ENCODE measurements at places on chromosomes 1 and 21.
A peak's percentile ranks its signal among the peaks of the same experiment; 100 is the strongest.

DNA sequence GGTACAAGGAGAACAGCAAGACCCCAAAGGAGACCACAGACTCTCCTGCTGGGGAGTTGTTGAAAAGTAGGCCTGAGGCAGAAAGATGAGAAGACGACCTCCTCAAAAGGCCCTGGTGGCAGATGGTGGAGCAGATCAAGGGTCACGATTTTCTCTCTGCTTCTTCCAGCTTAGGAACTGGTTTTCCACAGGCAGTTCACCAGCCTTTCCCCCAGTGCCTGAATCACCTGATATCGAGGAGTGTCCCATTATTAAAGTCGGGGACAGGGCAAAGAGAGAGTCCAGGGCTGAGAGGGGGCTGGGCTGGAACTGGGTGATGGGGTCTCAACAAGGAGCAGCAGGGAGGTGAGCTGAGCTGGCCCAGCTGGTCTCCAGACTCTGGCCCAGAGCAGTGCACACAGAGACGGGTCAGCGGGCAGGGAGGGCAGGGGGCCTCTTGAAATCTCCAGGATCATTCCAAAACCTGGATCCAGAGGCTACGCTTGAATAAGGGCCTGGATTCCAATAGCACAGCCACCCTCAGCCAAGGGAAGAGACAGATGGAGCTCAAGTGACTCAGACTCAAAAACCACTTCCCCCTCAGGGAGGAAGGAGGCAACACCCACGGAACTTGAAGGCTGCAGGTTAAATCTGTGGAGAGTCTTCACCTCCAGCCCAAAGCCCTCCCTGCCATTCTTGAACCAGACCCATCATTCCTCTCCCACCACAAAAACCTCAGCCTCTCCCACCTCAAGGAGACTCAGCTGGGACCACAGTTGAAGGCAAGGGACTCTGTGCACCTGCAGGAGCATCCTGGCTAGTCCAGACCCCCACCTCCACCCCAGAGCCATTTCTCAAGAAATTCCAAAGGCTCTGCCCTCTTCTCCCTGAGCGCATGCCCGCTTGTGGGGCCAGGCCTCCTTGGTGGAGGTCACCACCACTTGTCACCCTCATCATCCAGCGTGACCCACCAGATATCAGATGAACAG, at the start of gene S100A5:
S100A5 (minus strand) TSS at position 541 of the 968 bp plus-strand sequence. CDS start 743 bp downstream, outside the sequence.
- DNase-seq: peak; percentile 52

GRCh38 chr1:76625886-76626678, 241.2 kb upstream of the ST6GALNAC5 start:
- no peak for DNase-seq

- DNase-seq: no peak
These were observed 9.7 kb downstream of the DESI2 start for GRCh38 chr1:244662599-244662998.

DNA sequence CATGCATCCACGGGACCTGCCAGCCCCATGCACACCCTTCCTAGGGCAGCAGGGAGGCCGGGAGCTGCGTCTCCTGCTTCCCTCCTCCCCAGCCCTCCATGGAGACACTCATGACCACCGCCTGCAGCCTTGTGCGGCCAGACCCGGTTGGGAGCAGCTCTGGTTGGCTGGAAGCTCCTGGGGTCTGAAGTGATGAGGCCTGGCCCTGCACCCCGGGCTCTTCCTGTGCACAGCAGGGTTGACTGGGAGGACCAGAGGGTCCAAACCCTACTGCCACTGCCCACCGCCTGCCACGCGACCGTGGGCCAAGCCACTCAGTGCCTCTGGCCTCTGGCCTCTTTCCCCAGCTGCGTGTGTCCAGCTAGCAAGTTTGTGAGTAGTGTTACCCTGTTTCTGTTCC, 111.1 kb upstream of the COL6A1 start:
- DNase-seq: no peak

GRCh38 chr1:168640836-168641235, 64.4 kb downstream of the XCL1 start:
- no peak for DNase-seq

GRCh38 chr1:185224132-185224531, 67.2 kb downstream of the SWT1 start:
- DNase-seq: no peak

DNA sequence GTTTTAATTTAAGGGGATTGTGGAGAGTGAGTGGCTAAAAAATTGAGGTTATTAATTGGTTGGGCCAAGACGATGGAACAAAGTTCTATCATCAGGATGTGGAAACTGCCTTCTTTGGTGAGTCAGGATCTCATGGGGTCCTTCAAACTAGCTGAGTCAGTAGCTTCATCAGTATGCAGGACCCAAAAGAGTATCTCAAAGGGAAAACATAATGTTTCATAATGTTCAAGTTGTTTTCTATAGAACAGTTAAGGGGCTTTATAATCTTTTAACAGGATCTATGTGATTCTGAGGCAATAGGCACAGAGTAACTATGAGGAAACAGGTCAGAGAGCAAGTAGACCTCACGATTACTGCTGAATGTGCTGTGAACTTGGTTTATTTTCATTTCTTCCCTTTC, 3.2 kb upstream of the OLFML2B start:
- no peak for DNase-seq

DNA sequence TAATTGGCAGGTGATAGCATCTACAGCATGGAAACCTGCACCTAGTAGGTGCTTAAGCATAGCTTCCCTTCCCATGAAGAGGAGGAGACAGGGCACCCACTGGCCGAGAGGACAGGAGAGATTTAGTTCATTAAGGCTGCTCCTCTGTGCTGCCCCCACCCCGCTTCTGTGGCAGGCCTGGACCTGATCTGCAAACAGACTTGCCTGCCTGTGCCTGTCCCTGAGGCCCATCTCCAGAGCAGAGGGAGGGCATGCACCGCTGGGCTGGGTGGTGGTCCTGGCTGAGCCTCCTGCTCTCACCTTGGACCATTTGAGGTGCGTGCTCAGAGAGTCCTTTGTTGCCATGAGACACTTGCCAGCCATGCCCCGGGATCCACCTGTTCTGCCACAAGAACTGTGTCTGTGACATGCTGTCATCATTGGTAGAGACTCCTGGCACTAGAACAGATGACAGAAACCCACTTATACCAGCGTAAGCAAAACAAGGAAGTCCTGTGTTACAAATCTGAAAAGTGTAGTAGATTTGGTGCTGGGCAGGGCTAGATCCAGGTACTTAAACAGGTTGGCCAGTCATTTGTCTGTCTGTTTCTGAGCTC, 55.6 kb downstream of the PTPRF start:
- DNase-seq: no peak

DNA sequence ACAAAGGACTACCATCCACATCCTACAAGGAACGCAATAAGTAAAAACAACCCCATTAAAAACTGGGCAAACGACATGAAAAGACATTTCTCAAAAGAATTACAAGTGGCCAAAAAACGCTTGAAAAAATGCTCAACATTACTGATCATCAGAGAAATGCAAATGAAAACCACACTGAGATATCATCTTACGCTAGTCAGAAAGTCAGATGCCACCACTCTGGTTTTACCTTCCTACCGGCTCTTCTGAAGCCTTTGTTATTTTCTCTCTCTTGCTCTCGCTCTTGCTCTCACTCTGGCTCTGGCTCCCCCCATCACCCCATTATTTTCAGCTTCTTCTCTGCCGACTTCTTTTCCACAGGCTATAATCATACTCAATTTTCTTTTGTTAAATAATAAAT, 38.8 kb downstream of the VPS45 start:
- DNase-seq: peak; percentile 13

- no peak for DNase-seq
These were observed 13.4 kb upstream of the HMCN1 start for GRCh38 chr1:185720633-185721272.

DNA sequence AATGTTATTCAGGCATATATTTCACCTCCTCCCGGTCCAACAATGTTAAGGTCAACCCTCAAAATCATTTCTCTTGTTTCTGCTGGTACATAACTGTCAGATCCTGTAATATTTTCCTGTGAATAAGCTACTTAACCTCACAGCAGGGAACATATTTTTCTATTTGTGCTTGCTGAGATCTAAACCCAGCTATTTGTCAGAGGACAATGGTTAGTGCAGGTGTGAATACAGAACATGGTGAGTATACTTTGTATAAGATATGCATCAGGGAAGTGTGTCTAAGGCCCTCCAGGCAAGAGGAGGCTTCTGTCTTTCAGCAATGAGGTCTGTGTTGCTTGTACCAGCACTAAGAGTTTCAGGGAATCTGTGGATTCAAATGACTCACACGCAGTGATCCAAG, 970.6 kb downstream of the NCAM2 start:
- no peak for DNase-seq

DNA sequence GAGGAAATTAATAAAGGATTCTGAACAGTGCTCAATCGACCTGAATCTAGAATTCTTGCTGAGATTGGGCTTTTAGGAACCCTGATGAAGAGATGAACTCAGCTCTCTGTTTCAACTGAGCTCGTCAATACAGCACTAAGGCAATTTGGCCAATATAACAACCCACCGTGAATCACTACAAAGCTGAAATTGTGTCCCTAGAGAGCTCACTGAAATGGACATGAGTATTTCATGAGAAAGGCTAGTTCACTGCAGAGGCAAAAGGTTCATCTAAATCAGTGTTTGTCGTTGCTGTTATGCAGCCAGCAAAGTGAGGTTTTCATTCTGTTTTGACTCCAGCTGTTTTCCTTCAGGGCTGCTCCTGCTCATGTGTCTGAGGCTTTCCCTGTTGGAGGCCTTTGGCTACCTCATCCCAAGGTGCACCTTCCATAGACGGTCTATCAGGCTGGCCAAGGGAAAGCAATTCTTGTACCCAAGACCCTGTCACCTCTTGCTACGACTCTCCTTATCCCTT, 83.5 kb downstream of the URB2 start:
- DNase-seq: no peak

GRCh38 chr1:228161866-228162265, 3.7 kb upstream of the IBA57 start:
- no peak for DNase-seq

DNA sequence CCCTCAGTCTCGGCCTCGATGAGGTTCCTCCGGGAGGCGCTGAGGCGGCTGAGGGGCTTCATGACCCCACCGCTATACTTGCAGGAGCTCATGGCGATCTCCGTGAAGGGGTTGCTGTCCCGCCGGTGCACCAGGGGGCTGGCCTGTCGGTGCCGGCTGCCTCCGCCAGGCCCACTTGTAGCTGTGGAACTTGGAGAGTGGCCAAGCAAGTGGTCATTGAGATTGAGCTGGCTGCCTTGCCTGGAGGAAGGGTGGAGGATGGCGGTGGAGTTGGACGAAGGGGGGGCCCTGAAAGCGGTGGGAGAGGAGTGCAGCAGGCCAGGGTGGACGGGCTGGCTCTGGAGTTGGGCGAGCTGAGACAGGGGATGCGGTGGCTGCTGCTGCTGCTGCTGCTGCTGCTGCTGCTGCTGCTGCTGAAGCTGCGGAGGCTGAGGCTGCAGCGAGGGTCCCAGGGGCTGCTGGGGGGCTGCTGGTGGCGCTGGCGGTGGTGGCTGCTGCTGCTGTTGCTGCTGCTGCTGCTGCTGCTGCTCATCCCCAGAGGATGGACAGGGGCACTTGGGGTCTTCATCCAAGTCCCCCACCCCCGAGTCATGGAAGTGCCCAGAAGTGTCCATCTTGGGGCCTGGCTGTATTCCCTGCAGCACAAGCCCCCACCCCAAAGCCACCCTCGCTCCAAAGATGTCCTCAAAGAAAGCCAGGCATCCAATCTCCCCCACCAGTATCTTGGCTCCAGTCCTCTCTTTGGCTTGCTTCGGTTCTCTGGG, 548 bp downstream of the KCNN3 start:
- no peak for DNase-seq

GRCh38 chr21:31374395-31374794, 30.3 kb upstream of the TIAM1 start:
- no peak for DNase-seq

GRCh38 chr1:223836586-223836985, 9.2 kb downstream of the TP53BP2 start:
- no peak for DNase-seq

- DNase-seq: no peak
These were observed 86.9 kb downstream of the KCNJ15 start for GRCh38 chr21:38343691-38344090.

- DNase-seq: no peak
These were observed 1341.7 kb downstream of the PLA2G4A start for GRCh38 chr1:188170411-188170810.

DNA sequence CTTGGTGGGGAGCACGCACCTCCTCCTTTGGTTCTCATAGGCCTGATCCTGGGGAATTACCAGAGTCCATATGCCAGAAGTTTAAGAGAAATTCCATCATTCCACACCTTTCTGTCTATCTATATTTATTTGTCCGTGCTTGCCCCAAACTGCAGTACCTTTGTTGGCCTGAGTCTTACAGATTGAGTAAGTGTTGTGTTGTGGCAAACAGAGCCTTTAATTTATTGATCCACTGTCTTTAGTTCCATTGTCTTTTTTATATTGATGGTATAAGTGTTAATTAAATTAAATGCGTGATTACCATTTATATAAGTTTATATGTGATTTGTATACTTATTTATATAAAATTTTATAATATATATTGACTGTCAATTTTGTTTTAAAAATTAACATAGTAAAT, 4.9 kb downstream of the SH3BGR start:
- no peak for DNase-seq

DNA sequence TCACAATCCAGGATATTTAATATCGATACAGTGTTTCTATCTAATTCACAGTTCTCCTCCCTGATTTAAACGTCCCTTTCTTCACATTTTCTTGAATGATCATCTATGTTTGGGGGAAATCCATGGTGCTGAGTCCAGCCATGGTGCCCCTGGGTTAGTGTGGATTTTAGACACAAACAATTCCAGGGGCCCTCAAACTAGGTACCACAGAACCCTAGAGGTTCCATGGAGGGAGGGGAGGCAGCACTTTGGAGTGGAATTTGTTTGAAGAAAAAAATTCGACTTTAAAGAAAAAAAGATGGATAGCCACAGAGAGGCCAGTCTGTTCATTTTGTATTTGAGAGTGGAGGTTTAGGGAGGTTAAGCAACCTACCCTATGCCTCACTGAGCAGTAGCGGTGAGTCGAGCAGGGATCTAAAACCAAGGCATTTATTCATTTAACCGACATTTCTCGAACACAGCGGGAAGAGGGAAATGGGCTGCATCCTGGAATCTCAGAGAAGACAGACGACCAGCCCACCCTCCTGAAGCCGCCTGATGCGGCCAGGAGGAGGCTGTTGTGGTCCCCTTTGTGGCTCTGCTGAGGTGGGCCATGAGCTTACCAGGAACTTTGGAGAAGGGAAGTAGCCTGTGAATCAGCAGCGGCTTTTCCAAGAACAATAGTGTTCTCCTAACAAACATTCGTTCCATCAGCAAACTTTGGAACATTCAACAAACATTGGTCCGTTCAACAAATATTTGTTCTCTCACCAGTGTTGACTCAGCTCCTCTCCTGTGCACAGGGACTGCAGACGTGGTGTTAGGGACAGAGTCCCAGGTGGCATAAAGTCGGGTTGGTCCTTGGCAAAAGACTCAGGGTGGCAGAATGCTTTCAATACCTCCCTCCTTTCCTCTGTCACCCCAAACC, 103.5 kb upstream of the ZBTB40 start:
- DNase-seq: no peak

DNA sequence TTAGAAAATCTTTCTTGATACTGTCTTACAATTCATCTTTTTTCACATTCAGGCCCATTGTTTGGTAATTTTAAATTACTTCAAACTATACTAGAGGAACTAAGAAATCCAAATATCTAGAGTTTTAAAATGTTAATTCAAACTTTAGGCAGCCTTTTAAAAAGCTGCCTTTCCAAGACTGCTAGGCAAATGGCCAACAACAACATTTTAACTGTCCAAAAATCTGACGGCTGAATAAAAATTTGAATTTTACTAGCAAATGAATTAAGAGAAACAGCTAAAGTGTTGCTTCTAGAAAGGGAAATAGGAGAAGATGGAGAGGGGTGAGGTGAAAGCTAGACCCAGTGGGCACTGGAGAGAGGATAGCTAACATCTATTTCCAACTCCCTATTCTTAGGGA, 17.2 kb downstream of the DPYD start:
- no peak for DNase-seq

Measured in activated CD4-positive, alpha-beta T cell treated with anti-CD3 and anti-CD28 coated beads, Interleukin-2, amount 50 U/mL, for 1 hour (primary cell).